ENCODE measurements at places on chromosomes 6 and 20.

GRCh38 chr6:160995271-160995670 lies 3.7 kb downstream of the MAP3K4 start:
- H3K36me3 ChIP-seq: peaks cover 4% of the 10 kb centered on the region
- peaks cover 30% of the 10 kb centered on the region for H3K4me1 ChIP-seq
- no peak overlapping the region for H3K4me3 ChIP-seq
- no peak for DNase-seq
- H3K27ac ChIP-seq: no peak overlapping the region

DNA sequence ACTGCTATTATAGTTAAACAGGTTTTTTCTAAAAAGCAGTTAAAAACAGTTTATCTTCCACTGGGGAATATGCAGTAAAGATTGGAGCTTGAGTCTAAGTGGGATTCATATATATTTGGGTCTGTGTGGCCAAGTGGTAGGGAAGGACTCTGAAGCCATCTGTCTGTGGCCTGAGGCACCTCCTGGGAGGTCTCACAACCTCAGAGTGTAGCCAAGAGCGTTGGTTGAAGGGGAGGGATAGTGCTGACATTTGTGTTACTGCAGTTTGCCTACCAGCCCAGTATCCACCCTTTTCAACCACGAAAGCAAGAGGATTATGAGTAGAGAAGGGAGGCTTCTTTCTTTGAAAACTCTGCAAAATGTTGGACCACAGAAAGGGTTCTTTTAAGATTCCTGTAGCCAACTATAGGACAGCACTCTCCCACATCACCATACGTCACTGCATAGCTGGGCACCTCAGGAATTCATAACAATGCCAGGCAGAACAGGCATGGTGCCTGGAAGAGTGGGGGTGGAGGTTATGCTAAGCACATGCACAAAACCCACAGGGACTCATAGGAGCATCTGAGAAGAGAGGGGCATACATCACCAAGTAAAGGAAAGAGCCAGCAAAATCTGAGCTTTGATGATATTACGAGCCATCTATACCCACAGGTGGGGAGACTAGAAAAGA lies 90.5 kb upstream of the HEY2 start:
- no peaks in the 10 kb centered on the region for H3K4me1 ChIP-seq
- no peaks in the 10 kb centered on the region for H3K36me3 ChIP-seq
- peaks cover 5% of the 10 kb centered on the region for H3K27me3 ChIP-seq
- no peak overlapping the region for H3K4me3 ChIP-seq
- DNase-seq: no peak

DNA sequence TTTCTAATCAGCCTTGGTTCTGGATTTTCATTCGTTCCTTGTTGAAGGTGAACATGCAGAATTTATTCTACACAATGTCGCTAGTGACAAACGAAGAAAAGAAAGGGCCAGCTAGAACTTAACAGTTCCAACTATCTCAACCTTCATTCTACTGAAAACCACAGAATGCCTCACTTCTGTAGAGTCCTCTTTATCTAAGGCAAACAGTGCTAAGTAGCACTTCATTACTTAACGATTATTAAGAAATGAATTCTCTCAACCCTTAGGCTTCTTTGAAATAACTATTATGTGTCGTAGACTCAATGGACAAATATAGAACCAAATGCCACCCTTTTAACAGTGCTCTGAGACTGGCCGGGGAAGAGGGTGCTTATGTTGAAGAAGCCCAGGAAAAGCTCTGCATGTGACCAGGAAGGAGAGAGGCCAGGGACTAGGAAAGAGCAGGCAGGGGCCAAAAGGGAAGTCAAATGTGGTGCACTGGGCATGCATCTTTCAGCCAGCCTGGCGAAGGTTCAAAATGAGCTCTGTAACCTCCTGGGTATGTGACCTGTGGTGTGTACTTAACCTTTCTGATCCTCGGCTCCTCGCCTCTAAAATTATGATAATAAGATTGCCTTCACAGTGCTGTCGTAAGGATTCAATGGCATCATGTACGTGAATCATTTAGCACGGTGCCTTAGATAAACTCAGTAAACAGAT lies 55.4 kb upstream of the BMP2 start:
- H3K27me3 ChIP-seq: no peaks in the 10 kb centered on the region

GRCh38 chr6:139126255-139126654 lies 8.6 kb upstream of the HECA start:
- peak overlapping the region; percentile 97 for H3K27ac ChIP-seq
- peak; percentile 47 for DNase-seq
- H3K27me3 ChIP-seq: no peaks in the 10 kb centered on the region

DNA sequence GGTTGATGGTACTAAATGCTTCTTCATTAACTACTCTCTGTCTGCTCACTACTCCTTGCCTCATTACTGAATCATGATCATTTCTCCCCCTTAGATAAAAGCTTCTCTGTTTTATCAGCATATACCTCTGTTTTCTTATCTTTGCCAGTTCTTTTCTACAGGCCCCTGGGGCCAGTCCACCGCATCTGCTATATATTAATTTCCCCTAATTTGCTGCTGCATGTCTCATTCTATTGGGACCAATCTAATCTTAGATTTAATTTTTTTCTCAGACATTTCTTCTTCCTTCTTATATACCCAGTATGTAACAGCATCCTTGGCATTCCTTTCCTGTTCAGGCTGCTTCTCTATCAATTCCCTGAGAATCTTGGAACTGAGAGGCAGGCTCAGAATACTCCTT lies 51.2 kb downstream of the GRIK2 start:
- no peaks in the 10 kb centered on the region for H3K4me1 ChIP-seq
- DNase-seq: no peak
- no peaks in the 10 kb centered on the region for H3K27me3 ChIP-seq

Measured in activated CD4-positive, alpha-beta T cell treated with anti-CD3 and anti-CD28 coated beads, Interleukin-2, amount 10 ng/mL, durations not matched to agents 7 days and 5 days (primary cell).